ENCODE measurements at places on chromosomes 3 and 15.

GRCh38 chr15:93830221-93831080 is 400.9 kb upstream of the MCTP2 start:
- DNase-seq = no peak

DNA sequence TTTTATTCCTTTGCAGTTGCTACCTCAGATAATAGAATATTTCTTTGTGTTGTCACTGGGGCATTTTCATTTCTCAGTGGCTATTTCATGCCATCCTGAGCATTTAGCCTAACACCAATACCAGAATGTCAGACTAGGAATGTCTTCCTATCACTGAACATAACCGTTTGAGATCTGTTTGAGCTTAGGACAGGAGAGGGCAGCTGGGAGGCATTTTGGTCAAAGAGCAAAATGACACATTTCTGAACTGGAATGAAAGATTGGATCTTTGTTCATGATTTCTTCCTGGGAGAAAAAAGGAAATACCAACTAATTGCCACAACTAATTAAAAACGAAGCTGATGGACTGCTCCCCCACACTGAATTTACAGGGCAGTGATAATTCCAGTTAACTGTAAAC is 921.3 kb upstream of the NR2F2 start:
- no peak for DNase-seq

GRCh38 chr3:175357758-175358157 is 498.6 kb downstream of the NAALADL2 start:
- no peak for DNase-seq

DNA sequence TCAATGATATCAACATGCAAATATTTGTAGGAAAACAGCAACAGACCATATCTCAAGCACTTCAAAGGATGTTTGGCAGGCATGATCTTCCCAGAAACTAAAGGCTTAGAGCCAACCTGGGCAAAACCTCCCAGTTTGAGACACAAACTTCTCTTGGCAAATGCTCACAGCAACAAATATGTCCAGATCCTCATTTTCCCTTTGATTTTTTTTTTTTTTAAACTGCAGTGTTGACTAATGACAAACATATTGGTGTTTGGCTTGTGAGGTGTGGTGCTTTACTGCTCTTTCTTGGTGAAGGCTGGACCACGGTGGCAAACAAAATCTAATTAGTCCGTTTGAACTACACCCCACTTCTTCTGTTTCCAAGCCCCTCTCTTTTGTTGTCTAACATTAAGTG is 87.2 kb downstream of the EBLN2 start:
- no peak for DNase-seq

DNA sequence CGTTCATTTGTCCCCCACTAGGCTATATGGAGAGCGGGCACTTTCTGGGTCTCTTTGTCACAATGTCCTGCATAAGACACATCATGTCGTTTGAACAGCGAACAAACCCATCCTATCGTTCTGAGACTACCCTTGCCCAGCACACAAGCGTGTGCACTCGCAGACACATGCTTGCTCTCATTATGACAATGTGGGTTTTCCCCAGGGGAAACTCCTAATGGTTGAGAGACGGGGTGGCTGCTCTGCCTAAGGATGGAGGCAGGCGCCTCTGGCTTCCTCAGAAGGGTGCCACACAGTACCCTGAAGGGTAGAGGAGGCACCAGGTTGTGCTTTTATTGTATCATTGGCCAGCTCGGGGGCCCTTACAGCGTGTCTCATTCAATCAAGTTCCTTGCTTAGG is 51.0 kb upstream of the MYZAP start:
- DNase-seq = no peak

DNA sequence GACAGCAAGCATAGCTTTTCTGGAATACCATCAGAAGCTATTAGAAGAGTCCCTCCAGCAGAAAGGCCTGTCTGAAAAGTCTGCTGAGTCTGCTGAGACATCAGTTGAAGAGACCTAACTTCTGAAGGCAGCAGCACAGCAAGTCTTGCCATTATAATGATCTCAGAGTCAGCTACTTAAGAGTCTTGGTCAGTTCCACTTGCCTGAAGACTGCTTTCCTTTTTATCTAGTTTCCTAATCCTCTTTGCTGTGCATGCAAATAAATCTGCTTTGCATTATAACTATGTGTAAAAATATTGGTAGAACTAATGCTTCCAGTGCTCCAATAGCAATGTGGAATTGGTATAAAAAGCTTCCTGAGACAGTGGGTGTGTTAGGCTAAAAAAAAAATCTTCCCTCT is 34.9 kb upstream of the CPOX start:
- no peak for DNase-seq

DNA sequence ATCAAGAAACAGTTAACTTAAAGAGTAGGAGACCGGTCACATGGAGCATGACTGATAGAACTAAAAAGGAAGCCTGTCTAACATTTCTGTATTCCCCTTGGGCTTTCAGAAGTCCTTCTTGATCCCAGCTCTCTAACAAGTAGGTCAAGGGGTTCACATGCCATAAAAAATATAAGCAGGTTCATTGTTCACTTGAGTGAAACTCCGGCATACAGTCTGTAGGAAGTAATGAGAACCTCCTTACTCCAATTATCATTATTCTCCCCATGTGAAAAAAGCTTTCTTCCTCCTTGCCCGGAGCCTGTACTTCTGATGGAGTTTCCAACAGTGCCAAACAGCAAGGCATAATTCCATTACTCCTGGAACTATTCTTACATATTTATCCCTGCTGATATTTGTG is 242.8 kb upstream of the CNTN4 start:
- DNase-seq = no peak

DNA sequence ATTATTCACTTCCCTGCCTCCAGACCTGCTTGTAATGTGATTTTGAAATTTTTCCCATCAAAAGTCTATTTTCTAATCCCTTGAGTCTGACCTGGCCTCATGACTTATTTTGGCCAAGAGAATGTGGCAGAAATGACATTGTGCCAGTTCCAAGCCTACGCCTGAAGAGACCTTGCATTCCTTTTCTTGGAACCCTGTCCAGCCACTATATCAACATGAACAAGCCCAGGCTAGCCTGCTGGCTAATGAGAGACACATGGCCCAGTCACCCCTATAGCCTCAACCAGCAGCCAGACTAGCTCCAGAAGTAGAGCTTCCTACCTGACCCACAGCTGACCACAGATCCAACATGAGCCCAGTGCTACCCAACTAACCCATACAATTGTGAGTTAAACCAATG is 121.1 kb upstream of the ACP3 start:
- DNase-seq = no peak

DNA sequence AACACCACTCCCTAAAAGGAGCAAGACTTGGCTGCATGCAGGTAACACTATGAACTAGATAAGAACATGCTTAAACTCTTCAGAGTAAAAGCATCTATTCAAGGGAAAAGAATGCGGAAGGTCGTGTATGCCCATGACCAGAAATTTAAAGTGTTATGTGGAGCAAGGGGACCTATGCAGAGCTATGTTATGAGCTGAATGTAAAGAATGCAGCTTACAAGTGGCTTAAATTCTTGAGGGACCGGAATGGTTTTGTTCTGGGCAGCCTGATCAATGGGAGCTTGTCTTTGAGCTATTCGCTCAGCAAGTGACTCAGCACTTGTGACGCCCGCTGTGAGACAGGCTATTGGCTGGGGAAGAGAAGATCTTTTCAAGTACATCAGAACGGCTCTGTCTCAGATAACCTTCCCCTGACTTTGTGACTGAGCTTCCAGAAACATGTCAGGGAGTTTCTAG is 367.5 kb upstream of the THBS1 start:
- no peak for DNase-seq

GRCh38 chr3:15551902-15552301 is 30.4 kb upstream of the COLQ start:
- DNase-seq = no peak

DNA sequence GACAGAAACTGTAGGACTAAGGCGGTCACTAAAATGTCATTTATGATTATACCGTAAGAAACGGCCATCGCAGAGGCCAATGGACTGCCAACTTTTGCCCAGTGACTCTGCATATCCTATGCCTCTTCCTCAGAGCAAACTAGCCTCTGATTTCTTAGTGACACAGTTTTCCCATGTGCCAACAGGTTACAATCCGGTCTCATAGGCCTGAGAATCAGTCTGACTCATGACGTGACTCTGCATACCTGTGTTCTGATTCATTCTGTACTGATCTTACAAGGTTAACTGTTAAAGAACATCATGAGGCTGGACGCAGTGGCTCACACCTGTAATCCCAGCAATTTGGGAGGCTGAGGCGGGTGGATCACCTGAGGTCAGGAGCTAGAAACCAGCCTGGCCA is 17.8 kb downstream of the RUBCN start:
- DNase-seq = no peak

DNA sequence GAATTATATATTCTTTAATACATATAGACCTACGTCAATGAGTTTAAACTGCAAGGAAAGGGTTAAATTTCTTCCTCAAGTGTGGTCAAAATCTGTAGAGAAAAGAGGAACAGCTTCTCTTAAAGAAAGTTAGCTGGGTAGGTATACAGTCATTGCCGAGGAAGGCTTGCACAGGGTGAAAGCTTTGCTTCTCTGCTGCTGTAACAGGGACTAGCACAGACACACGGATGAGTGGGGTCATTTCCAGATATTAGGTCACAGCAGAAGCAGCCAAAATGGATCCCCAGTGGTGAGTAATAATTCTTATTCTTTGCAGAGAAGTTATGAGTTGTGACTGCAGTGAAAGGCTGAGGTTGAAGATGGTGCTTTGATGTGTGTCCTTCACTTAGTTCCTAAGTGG is at the start of gene CD86:
CD86 (plus strand) TSS at position 148 of the 400 bp plus-strand sequence; CDS start at position 276, 128 bp downstream.
- no peak for DNase-seq

GRCh38 chr3:74288761-74289160 is 325.7 kb downstream of the CNTN3 start:
- no peak for DNase-seq

- DNase-seq = no peak
Measured at GRCh38 chr3:78668302-78668701, 1099.5 kb downstream of the ROBO1 start.

- DNase-seq = no peak
Measured at GRCh38 chr3:53776494-53777101, 69.6 kb downstream of the CHDH start.

DNA sequence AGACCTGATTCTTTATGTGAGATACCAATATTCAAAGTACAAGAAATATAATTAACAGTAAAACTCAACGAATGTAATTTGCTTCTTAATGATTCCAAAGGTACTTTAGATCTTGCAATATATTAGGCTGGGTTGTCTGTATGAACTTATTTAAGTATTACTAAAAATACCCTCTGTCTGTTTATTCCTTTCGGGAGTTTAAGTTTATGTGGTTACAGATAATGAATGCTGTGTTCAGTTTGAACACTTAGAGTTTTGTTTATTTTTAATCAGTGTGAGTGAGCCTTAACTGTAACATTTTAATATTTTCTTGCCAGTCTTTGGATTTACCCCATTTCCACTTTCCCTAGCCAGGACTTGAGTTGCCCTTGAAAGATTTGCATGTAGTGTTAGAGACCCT is 3.5 kb downstream of the PDE8A start:
- DNase-seq = no peak

GRCh38 chr3:66481071-66482017 is 19.5 kb downstream of the LRIG1 start:
- no peak for DNase-seq

DNA sequence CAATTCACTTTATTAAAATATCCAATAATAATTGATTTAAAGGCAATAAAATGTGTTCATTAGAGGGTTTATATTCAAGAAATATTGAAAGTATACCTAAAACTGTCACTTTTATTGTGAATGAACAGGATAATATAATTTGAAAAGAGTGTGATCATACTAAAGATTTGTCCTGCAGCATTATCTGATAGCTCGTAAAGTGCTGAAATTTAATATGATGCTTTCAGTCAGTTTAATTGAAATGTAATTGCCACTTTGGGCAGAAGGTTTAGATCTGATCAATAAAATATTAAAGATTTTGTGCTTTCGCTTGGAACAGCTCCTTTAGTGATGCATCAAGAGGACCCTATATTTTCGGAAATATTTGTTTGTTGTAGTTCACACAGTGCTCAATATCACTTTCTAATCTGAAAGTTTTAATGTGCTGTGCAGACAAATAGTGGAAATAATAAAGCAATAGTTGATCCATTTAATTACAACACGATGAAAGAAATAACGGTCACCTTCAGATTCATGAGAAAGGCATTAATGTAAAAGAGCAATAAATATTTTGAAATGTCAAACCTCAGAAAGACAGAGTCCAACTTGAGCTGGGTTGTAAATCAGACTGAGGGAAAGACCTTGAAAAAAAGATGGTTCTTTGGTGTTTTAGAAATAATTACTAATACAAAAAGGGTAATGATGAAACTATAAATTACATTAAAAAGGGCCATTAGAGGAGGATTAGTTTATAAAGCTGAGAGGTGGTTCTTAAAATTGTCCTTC is 129.7 kb upstream of the MEIS2 start:
- no peak for DNase-seq

GRCh38 chr3:162632672-162633071 is 1136.1 kb downstream of the OTOL1 start:
- no peak for DNase-seq

DNA sequence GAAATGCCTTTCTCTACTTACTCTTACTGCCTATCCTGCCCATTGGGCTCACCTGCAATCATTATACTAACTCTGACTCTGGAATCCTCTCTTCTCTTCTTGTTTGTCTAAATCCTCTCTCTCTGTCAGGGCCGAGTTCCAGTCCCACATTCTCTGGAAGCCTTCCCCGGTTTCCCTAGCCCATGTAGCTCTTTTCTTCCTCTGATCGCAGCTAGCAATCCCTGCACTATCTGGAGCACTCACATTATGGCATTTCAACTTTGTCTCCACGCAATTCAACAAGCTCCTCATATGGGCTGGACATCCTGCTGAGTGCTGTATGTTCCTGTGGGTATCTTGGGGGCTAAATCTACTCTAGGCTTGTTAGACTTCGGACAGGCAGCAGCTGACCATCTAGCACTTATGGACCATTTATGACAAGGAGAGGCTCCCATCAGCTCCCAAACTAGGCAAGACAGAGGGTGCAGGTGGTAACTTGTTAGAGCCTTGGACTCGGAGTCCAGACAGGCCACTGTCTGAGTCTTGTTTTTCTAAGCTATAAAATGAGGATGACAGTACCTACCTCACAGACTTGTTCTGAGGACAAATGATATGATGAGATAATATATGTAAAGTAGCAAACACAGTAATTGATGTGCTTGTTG is 58.3 kb downstream of the EPHB3 start:
- no peak for DNase-seq

GRCh38 chr3:159277814-159278213 is 476.0 kb downstream of the MFSD1 start:
- no peak for DNase-seq

DNA sequence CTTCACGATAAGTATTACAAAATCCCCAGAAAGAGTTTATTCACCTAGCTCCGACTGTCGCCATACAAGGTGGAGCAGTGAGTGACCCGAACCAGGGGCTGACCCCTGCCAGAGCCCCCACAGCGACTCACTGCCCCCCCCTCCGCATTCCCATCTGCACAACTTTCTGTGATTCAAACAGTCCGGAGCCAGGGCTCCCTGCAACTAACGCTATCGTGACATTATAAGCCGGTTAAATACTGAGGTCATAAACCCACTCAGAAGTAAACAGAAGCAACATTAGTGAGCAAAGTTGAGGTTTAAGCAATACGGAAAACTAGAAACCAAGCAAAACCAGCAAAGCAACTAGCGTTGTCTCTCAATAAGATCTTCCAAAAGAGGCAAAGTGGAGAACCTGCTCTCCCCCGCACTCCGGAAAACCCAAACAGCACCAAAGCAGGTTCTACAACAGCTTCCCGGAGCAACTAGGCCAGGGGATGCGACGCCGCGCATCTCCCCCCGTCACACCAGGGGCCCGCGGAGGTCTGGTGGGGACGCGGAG is 642 bp downstream of the SCAP start:
- no peak for DNase-seq

- DNase-seq = no peak
Measured at GRCh38 chr3:10440684-10441083, 64.7 kb downstream of the ATP2B2 start.

GRCh38 chr3:189076449-189076848 is 95.3 kb upstream of the TPRG1 start:
- no peak for DNase-seq

Measured in C1 segment of cervical spinal cord (tissue), 14 donors.